ENCODE measurements at places on chromosomes 13 and 19.

GRCh38 chr19:31499281-31500196 is 150.3 kb upstream of the TSHZ3 start:
- no peak for DNase-seq

GRCh38 chr19:48170817-48171347 is 402 bp downstream of the ZSWIM9 start:
- DNase-seq, result no peak

- no peak for DNase-seq
Measured at GRCh38 chr13:24207841-24208667, 47.5 kb downstream of the SPATA13 start.

DNA sequence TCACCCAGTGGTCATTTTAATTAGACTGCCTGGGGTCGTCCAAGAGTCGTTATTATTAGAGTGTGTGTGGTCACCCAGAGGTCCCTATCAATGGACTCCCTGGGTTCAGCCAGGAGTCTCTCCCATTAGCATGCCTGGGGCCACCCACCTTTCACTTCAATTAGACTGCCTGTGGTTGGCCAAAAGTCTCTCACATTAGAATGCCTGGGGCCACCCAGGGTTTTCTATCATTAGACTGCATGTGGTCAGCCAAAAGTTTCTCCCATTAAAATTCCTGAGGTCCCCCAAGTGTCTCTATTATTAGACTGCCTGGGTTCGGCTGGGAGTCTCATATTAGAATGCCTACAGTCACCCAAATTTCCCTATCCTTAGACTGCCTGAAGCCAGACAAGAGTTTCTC is 1472.6 kb downstream of the UQCRFS1 start:
- DNase-seq, result no peak

DNA sequence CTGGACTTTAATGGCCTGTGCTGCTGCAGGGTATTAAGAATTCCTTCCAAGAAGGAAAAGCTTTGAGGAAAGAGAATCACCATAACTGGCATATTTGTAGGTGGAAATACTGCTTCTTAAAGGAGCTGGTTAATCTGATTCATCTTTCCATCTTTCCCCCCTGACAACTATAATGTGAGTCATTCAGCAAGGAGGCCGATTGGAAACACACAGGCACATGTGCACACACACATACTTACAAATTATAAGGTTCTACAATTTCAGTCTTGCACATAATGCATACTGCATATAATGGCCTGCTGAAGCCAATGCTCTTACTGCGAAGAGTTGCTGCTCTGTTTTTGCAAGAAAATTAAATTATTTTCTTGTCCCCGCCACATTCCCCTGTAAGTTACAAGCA is 78.8 kb upstream of the TPP2 start:
- no peak for DNase-seq

- DNase-seq, result peak; percentile 71
Measured at GRCh38 chr19:3284759-3285646, 60.5 kb downstream of the CELF5 start.

DNA sequence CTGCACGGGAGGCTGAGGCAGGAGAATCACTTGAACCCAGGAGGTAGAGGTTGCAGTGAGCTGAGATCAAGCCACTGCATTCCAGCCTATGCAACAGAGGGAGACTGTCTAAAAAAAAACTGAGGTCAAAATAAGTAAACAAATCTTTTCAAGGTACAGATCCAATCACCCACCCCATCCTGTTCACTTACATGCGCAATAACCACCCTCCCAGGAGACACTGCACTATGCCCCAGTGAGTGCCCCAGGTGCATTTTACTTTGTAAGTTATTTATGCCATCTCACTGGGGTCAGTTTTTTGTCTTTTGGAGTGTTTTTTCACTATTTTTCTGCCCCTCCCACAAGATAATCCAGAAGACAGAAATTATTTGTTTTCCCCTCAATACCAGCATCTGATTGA is 6.9 kb upstream of the ZNF253 start:
- no peak for DNase-seq

DNA sequence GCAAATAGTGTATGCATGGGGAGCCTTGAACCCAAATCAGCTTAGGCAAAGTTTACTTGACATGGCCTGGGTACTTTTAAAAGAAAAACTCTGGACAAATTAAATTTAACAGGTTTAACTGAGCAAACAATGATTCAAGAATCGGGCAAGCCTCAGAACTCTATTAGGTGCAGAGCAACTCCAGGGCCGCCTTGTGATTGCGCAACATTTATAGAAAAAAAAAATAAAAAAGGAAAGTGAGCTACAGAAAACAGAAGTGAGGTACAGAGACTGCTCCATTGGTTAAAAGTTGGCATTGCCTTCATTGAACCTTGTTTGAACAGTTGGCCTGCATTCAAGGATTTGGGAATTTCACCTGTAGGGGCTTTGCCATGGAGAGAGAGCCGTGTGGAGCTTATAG is 421.0 kb upstream of the TSHZ3 start:
- DNase-seq, result no peak

GRCh38 chr13:112007191-112007590 is 59.8 kb upstream of the SOX1 start:
- no peak for DNase-seq

DNA sequence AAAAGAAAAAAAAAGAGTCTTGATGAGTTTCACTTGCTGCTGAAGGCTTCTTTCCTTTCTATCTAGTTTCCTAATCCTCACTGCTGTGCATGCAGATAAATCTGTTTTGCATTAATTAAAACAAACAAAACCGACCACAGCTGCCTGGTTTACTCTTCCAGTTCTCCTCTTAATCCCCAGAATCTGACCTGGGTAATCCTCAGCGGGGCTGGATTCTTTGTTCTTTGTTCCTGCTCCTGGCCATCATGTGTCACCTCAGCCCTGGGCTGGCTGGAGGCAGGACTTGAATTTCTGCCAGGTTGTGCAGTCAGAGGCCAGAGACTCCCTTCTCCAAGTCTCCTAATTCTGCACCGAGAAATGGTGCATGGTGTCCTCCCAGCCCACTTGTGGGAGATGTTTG is 52.2 kb upstream of the CYP4F8 start:
- peak; percentile 12 for DNase-seq

GRCh38 chr19:42255766-42256745 is 1.1 kb upstream of the ERF start:
- peak; percentile 41 for DNase-seq

GRCh38 chr13:42283574-42283973 is 11.6 kb downstream of the AKAP11 start:
- no peak for DNase-seq

DNA sequence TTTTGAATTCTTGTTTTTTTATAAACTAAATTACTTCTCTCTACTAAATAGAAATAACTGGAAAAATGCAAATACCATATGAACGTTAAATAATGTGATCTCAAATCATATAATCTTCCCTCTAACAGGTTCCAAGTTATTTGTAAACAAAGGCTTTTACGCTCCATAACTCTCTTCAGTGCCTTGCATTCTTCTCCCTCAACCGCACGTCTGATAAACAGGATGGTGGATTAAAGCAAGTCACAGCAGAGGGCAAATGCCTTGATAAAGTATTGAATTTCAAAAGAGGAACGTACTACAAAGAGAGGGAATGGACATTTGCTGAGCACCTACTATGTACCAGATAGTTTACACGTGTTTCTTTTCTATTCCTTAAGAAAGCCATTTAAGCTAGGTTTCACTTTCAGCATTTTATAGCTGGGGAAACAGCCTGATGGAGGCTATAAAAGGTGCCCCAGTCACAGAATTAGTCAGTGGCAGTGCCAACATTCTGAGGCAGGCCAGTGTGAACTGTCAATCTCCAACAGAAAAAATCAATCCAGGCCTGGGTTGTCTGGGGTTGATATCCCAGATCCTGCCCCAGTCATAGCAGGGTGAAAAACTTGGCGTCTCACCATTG is 15.8 kb downstream of the MRPS31 start:
- no peak for DNase-seq

DNA sequence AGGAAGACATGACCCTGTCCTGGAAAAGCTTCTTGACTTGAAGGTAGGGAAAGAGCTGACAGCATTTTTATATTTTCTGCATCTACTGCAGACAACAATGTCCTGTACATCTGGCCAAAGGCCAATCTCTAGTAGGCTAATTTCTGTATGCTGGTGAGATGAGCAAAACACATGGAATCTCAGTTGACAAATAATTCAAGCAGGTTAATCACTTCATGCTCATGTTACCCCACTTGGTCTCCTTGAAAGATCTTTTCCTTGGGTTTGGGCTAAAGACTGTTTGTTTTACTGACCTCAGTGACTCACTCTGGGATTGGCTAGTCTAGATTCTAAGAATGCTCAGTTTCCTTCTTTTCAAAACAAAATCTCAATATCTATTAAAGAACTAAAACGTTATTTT is 298.8 kb downstream of the LMO7 start:
- no peak for DNase-seq

DNA sequence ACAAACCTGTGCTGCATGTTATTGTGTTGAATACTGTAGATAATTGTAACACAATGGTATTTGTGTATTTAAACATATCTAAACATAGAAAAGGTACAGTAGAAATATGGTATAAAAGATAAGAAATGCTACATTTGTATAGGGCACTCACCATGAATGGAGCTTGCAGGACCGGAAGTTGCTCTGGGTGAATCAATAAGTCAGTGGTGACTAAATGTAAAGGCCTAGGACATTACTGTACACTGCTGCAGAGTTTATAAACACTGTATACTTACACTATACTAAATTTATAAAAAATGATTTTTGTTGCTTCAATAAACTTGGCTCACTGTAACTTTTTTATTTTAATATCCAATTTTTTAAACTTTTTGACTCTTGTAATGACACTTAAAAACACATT is 34.4 kb downstream of the LMO7 start:
- DNase-seq, result no peak

DNA sequence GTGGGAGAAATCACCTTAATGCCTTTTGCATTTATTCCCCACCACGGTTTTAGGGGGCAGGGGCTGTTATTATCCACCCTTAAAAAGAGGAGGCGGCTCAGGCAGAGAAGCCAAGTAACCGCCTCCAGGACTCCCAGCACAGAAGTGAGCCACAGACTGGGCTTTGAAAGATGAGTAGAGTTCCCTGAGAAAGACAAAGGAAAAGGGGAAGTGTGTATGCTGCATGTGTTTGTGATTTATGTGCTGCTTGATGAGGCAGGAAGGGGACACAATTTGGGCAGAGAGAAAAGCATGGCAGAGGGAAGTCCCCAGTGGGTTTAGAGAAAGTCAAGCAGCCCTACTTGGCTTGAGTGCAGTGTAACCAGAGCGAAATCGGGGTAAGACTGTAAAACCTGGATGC is 85.0 kb downstream of the DOCK9 start:
- no peak for DNase-seq

- no peak for DNase-seq
Measured at GRCh38 chr13:110445183-110445582, 116.3 kb downstream of the RAB20 start.

- DNase-seq, result no peak
Measured at GRCh38 chr13:33799950-33800592, 17.9 kb upstream of the RFC3 start.

DNA sequence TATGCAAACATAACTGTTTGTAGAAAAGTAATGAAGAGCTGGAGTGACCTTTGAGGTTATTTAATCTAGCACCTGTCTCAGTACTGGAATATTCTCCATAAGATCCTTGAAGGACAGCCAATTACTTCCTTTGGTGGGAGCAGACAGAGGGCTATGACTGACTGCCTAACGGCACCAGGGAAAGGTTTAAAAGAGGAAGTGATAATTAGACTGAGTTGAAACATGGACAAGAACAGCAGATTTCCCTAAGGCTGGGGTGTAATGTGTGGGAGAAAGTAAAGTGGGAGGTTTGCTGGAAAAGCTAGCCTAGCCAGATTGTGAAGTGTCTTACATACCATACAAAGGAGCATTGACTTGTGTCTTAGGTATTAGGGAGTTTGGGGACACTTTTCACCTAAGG is 191.3 kb upstream of the PCDH9 start:
- DNase-seq, result no peak

DNA sequence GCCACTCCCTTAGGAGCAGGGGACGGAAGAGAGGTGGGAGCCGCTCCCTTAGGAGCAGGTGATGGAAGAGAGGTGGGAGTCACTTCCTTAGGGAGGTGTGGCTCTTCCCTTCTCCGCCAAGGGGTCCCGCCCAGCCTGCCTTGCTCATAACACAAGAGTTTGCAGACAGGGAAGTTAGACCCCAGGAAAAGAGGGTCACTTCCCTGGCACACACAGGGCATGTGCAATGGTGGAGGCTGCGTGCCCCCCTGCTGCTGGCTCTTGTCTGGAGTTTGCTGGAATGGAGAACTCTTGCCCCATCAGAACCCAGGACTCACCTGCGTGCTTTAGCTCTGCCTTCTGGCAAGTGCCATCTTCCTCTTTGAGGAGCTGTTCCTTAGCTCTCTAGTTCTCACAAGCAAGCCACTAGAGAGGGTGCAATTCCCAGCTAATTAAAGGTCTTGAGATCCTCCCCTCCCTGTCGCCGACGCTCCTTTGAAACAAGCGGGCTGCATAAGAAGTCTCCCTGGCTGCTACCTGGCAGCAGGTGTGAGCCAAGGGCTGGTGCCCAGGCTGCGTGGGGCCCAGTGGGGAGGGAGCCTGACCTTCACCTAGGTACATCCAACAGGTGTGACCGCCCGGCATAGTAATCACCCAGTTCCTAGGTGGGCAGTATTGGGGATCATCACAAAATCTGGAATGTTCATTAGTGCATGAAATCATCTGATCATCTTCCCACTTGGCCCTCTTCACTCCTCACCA is 281.6 kb downstream of the ZNF536 start:
- no peak for DNase-seq

- no peak for DNase-seq
Measured at GRCh38 chr13:38180126-38180525, 169.5 kb upstream of the UFM1 start.

- no peak for DNase-seq
Measured at GRCh38 chr13:69857183-69857821, 250.3 kb upstream of the ATXN8OS start.

DNA sequence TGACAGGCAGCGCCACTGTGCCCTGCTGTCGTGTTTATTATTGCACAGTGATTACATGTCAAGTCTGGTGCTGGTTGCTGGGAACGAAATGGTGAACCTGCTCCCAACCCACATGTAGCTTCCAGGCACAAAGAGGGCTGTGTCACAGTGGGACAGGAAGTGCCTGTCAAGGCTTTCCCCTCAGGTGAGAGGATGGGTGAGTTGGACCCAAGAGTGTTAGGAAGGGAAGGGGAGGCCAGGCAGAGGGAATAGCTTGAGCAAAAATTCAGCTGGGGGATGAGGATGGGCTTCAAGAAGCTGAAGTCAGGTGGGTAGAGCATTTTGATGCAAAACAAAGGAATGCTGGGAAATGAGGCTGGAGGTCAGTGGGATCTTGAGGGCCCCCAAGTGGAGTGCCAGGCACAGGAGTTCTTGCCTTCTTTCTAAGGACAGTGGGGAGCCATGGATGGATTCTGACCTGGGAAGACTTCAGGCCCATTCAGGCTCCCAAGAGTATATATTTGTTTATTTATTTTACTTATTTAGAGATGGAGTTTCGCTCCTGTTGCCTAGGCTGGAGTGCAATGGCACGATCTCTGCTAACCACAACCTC is 8.5 kb upstream of the QTRT1 start:
- no peak for DNase-seq

DNA sequence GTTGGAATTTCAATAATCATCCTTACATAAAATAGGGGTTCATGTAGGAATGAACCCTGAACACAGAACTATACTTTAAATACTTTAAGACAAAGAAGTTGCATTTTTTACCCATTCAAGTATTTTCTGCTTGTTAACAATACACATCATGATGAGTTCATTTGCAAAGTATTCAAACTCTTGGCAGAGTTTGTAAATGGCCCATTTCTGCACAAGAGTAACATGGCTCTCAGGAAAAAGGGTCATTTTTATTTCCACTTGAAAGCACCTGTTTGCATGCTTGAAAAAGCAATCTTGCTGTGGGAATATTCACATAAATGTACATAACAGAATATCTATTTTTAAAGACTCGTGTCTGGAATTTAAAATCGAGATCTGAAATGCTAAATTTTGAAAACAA is 18.1 kb downstream of the ESD start:
- DNase-seq, result no peak

GRCh38 chr19:21483589-21484170 is 21.7 kb upstream of the ZNF429 start:
- peak; percentile 76 for DNase-seq
